Activated CD4-positive, alpha-beta T cell treated with anti-CD3 and anti-CD28 coated beads, Interleukin-2, amount 50 U/mL, for 48 hours (primary cell): ENCODE measurements at places on chromosomes 3 and 15.

DNA sequence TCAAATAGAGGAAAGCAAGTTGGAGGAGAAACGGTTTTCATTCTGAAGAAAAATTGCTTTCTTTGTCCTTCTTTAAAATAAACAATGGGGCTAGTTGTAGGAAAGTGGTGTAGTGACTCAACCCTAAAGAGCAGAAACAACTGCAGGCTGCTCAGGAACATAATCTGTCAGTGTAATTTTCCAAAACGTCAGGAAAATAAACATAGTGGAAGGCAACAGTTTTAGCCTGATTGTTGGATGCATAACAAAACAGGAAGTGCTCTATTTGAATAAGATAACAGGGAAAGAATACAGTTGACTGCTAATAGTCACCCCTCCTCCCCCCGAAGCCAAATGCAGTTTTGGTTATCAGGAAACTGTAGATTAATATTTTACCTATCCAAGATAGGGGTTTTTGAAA lies 167.6 kb downstream of the ECT2 start:
- no peak for DNase-seq

- no peak for DNase-seq
Measured at GRCh38 chr3:171729452-171730334, 80.6 kb downstream of the PLD1 start.

- DNase-seq = no peak
Measured at GRCh38 chr15:56532721-56533460, 68.0 kb upstream of the MNS1 start.

- DNase-seq = no peak
Measured at GRCh38 chr3:6542795-6543194, 318.1 kb upstream of the GRM7 start.

GRCh38 chr3:12840591-12841148 lies 695 bp downstream of the RPL32 start:
- DNase-seq = no peak

- DNase-seq = no peak
Measured at GRCh38 chr15:69660114-69660513, 207.5 kb downstream of the RPLP1 start.

DNA sequence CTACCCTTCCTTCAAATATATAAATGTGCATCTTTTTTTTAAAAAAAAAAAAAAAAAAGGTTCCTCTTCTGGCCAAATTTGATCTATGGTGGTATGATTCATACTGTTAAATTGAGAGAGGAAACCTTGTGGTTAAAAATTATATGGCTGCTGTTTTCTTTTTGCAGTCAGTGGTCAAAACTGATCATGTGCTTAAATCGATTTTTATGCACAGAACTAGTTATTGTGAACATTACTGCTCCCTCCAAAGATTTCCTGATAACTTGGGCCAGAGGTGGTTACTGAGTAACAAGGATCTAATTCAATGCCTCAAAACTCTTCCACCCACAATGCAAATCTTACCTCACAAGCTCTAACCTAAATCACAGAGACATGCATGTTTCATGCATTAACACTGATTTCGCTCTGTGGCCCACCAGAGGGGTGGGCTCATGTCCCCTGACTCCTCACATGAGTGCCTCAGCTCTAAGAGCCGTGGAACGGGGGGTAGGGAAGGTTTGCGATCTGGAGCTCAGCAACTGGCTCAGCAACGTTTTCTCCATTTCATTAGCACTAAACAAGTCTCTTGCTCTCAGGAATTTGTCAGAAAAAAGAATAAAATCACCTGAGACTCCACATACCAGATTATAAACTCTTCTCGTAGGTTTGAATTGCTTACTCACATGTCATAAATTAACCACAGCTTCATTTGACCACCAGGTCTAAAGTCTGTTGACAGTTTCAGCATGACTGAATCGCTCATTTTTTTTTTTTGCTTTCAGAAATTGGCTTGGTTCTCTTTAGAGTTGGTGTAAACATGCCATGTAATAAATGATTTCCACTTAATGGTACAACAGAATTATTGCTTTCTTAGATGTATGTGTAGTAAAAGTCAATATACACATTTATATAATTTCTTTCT lies 280.4 kb downstream of the CD47 start:
- no peak for DNase-seq

DNA sequence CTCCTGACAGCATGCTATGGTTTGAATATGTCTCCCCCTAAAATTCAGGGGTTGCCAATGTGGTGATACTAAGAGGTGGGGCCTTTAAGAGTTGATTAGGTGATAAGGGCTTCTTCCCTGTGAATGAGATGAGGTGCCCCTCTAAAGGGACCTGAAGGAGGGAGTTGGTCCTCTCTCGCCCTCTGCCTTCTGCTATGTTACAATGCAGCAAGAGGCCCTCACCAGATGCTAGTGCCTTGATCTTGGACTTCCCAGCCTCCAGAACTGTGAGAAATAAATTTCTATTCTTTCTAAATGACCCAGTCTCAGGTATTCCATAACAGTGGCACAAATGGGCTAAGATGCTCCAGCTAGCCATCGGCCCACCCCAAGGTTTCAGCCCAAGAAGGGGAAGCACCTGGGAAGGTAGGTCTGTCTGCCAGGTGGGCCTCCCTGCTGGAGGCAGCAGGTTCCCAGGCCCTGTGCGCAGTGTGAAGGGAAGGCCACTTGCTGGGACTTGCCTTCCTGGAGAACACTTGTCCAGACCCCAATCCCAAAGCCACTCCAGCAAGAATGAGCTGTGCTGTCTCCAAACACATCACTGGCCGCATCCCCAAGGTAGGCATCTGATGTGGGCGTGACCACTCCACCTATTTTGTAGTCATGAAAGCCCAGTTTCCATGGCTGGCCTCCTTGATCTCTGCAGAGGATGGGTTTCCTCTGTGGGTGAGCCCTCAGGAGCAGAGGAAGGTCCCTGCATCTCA lies 9.0 kb downstream of the TGM4 start:
- no peak for DNase-seq

DNA sequence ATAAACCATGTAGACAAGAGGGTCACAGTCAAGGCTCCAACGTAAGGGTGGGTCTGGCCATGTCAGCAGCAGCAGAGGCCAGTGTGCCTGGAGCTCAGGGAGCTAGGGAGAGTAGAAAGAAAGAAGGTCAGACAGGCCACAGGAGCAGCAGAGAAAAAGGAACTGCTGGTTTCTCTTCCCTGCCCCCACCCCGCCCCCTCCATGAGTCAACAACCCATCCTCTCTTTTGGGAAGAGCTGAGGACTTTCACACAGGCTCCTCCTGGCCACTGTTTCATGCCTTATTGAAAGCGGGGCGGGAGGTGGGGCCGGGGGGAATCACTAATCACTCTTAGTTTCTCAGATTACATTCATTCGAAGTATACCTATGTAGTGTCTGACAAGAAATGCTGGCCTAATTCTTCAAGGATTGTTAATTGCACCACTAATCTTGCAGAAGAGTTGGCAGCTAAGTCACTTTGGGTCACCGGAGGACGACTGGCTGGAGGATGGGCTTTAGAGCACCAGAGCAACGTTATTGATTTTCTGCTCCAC lies 9.1 kb upstream of the SCG3 start:
- no peak for DNase-seq

- peak; percentile 11 for DNase-seq
Measured at GRCh38 chr3:53845103-53845880, 927 bp downstream of the CHDH start.

DNA sequence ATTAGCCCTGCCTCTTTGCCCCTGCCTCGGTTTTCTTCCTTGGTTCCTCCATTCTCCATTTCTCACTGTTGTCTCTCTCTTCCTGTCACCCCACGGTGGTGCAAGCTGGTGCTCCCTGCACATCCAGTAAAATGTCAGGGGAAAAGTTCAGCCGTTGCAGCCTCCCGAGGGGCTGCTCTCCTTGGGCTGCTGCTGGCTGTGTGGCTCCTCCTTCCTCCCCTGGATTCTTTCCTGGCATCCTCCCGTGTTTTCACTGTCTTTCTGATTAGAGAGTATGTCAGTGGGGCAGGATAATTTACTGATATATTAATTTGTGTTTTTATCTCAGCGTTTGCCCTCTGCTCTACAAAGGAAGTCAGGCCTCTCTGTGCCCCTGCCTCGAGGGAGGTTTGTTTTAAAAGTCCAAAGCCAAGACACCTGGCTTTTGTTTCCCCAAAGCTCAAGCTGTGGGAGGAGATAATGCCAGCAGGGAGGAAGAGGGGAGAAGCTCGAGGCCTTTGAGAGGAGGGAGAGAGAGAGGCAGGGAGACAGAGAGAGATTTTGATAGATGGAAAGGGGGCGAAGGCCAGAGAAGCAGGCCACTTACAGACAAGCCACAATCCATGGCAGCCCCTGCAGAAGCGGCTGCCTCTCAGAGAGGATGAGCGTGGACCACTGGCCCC lies 150.3 kb upstream of the NR2F2 start:
- DNase-seq = no peak

GRCh38 chr3:60225848-60226247 lies 1025.4 kb downstream of the FHIT start:
- DNase-seq = no peak

DNA sequence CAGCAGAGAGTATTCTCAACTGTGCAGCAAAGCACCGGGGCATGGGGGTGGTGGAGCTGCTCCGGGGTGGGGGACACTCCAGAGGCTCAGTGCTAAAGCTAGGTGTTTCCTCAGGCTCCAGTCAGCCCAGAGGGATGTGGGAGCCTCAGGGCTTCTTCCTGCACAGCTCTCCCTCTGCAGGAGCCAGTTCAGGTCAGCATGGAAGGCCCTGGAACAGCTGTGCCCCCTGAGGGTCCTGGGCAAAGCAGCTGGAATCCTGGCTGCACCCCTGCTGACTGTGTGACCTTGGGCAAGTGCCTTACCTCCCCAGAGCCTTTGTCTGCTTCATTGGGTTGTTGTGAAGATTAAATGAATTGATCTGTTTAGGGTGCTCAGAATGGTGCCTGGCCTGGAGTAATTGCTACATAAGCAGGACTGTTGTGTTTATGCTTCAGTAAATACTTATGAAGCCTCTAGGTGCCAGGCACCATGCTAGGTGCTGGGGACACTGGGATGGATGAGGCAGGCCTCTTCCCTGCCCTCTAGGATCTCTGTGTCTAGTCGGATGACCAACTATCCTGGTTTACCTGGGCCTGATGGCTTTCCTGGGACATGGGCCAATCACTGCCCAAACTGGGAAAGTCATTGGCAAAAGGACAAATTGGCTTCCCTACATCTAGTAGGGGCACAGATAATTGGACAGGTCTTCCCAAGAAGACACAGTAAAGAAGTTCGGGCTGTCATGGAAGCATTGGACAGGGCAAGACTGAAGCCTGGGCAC lies 64.2 kb upstream of the LCTL start:
- no peak for DNase-seq

DNA sequence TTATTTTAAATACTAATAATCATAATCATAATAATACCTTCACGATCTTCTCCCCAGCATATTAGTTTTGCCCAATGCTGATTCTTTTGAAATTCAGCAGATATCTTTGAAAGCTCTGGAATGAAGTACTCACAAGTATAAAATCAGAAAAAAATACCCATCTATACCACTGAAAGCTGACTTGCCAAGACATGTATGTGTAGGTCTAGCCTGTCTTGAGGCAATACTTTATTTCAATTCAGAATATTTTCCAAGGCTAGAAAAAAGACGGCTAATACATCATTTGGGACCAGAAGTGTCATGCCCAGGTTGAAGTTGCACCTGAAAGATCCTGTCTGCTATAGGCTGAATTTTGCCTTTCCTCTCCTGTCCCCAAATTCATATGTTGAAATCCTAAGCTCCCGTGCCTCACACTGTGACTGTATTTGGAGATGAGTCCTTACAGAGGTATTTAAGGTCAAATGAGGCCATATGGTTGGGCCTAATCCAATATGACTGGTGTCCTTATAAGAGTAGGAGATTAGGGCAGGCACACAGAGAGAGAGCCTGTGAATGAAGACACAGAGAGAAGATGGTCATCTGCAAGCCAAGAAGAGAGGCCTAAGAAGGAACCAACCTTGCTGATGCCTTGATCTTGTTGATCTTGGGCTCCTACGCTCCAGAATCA lies 255.9 kb upstream of the CMC1 start:
- no peak for DNase-seq

GRCh38 chr3:65946438-65946837 lies 92.3 kb downstream of the MAGI1 start:
- no peak for DNase-seq

- DNase-seq = no peak
Measured at GRCh38 chr3:185881926-185882325, 55.9 kb downstream of the TRA2B start.

GRCh38 chr3:149174901-149175300 lies 45.5 kb downstream of the HPS3 start:
- DNase-seq = no peak

- DNase-seq = no peak
Measured at GRCh38 chr3:55468251-55468650, 18.9 kb downstream of the WNT5A start.

- no peak for DNase-seq
Measured at GRCh38 chr3:56042326-56042951, 425.8 kb downstream of the ERC2 start.

DNA sequence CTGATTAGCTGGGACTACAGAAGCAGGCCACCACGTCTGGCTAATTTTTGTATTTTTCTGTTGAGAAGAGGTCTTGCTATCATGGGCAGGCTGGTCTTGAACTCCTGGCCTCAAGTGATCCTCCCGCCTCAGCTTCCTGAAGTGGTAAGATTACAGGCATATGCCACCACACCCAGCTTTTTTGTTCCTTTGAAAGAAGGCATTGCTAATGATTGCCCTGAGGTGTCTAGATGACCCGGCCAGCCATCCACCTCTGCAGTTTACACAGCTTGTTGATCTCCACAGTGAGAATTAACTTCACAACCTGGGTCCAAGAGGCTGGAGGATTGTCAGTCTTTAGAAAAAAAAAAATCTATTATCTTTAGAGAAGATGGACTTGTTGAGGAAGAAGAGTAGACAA lies 58.7 kb downstream of the SMAD3 start:
- DNase-seq = no peak

- DNase-seq = no peak
Measured at GRCh38 chr3:128319107-128319506, 147.6 kb downstream of the DNAJB8 start.

DNA sequence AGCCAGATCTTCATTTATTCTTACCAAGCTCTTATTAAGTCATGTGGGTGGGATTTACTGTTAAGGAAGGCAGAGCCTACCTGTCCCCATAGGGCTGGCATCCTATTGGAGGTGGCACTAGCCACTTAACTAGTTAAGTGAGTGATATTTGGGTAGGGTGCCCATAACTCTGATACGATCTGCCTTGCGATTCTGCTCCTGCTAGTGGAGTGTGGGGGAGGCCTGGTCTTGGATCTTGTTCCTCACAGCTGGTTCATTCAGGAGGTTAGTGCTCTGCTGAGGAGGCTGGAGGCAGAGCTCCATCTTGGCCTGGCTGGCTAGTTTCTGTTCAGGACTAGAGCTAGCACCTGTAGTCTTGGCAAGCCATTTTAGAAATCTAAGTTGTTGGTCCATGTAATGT lies 9.3 kb downstream of the BAHD1 start:
- no peak for DNase-seq

- no peak for DNase-seq
Measured at GRCh38 chr3:161557445-161558150, 61.0 kb downstream of the OTOL1 start.

GRCh38 chr15:50496692-50497091 lies 49.8 kb downstream of the USP50 start:
- DNase-seq = no peak
